ENCODE measurements at places on chromosomes 12 and 14.

GRCh38 chr14:50728836-50729235, 60.7 kb upstream of the SAV1 start:
- no peak for DNase-seq

- DNase-seq, result no peak
Observed at GRCh38 chr14:23643533-23644194, 7.5 kb downstream of the DHRS2 start.

DNA sequence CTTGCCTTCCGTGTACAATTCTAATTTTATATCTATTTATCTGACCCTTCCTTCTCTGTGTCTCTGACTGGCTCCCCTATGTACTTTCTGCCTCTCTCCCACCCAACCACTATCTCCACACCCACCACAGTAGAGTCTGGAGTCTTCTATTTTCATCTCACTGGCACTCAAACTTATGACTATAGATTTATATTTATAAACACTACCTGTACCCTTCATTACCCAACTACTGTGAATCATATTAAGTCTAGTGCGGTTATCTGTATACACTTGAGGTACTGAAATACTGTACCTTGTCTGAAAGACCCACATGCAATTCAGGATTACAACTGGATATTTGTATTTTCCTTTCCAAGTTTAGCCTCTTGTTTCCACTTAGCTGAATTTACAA, 36.1 kb downstream of the ATP2B1 start:
- DNase-seq, result no peak

GRCh38 chr12:96483116-96483515, 6.3 kb upstream of the CFAP54 start:
- DNase-seq, result no peak

Measured in GM04503 (cell line).